ENCODE measurements at places on chromosomes 1 and 21. TPM values are rescaled to one million over a fixed set of nuclear protein-coding genes. Genes with fewer than 3 reads are reported as not detected.

Gene IGSF3
- polyA plus RNA-seq = 3.5 TPM

Gene MPZ
- polyA plus RNA-seq = 1.2 TPM

Gene THRAP3
- 27.9 TPM for polyA plus RNA-seq

Gene WNT3A
- not detected for polyA plus RNA-seq

Gene S100A14
- 1.7 TPM for polyA plus RNA-seq

Gene CBR1
- polyA plus RNA-seq = 69.2 TPM

Gene TP73
- polyA plus RNA-seq = 0.11 TPM

Gene ZSWIM5
- 0.30 TPM for polyA plus RNA-seq

Gene SLC30A7
- polyA plus RNA-seq = 1.6 TPM

Gene MAN1C1
- 10.9 TPM for polyA plus RNA-seq

Gene BTBD8
- polyA plus RNA-seq = 1.1 TPM

Gene C1QA
- polyA plus RNA-seq = 46.6 TPM

Gene NES
- 160 TPM for polyA plus RNA-seq

Gene C1orf56
- polyA plus RNA-seq = 7.5 TPM

Gene TRAF5
- 2.1 TPM for polyA plus RNA-seq

Gene JAK1
- polyA plus RNA-seq = 73.7 TPM

Gene LCE2C
- polyA plus RNA-seq = not detected

Gene COG2
- polyA plus RNA-seq = 9.2 TPM

Gene CHRM3
- polyA plus RNA-seq = 0.03 TPM

Gene SPRR4
- polyA plus RNA-seq = not detected

Gene ZNF695
- not detected for polyA plus RNA-seq

Gene TESK2
- 2.1 TPM for polyA plus RNA-seq

Gene LAMB3
- polyA plus RNA-seq = 5.3 TPM

Gene PPIAL4G
- not detected for polyA plus RNA-seq

Gene C1QB
- polyA plus RNA-seq = 61.9 TPM
